Urinary bladder (tissue), 4 donors: ENCODE measurements at places on chromosomes 13 and 19.

DNA sequence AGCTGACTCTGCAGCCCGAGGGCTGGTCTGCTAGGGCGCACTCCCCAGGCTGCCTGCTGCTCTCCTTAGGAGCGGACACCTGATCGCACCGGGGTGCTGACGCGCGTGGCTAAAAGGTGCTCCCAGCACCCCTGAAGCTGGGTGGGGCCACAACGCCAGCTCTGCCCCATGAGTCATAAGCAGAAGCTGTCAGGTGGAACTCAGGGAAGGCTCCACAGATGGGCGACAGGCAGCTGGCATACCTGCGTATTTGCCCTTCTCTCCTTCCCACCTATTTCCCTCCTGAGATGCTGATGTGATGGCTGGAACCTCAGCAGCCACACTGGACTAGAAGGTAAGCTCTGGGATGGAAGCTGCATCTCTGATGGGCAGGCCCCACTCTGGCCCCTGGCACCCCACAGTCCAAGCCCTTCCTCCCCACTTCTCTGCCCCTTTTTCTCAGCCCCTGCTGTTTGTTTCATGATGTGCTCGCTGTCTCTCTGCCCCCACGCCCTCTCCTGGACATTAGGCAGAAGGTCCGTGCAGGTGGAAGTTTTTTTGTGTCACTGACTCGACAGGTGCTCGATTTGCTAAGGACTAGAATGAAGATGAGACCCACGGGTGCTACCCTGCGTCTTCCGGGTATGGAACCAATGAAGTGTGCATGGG, 30.3 kb upstream of the CACTIN start:
- no peak for DNase-seq

- DNase-seq: peak; percentile 8
Observed at GRCh38 chr13:87331178-87331577, 340.0 kb upstream of the SLITRK5 start.

DNA sequence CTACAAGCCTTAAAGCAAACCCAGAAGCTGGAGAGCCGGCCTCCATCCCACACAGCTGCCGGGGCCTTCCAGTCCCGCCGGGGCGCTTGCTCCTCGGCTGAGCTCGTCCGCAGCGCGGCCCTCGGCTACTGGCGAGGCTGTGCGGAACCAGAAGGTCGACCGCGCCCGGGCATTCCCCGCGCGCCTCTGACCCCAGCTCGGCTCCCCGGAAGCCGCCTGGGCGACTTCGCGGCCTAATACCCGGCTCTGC, 863 bp downstream of the ANKRD10 start:
- no peak for DNase-seq

- DNase-seq: peak; percentile 47
Observed at GRCh38 chr13:30421093-30422053, 920 bp upstream of the UBE2L5 start.

- no peak for DNase-seq
Observed at GRCh38 chr19:30086916-30087315, 144.9 kb downstream of the URI1 start.

- no peak for DNase-seq
Observed at GRCh38 chr13:48043789-48044503, 6.4 kb downstream of the NUDT15 start.

GRCh38 chr19:18063463-18063862, 23.3 kb downstream of the IL12RB1 start:
- no peak for DNase-seq

DNA sequence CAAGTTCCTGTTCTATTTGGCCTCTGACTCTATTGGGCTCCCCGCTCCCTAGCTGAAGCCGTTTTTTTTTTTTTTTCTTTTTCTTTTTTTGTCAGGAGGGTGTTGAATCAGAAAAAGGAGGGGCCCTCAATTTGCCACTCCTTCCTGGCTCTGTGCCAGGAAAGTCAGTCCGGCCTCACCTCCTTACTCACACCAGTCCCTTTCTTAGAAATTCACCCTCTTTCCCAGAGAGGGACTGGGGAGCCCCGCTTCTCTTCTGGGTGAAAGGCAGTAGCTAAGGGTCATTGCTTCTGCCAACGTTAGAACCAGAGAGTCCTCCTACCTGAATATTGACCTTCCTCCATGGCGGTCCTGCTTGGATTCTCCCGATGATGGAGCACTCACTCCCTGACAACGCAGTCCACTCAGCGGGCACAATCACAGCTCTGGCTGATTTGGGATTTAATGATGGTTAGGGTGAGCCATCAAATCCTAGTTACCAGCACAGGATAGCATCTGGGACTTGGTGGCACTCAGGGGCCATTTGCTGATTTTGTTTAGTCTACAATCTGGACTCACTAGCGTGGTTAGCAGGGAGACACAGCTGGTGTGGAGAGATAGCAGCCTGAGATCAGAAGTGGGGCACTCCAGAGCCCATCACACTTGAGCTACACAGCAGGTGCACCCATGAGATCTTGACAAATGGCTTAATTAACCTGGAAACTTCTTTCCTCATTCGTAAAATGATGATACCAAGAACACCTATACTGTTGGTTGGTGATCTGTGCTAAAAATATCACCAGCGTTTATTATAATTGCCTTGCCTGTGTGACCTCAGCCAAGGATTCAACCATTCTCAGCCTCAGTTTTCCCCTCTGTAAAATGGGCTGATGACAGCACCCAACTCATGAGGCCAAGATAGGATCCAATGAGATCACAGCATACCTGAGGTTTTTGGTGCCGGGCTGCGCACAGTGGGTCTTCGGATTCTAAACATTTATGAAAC, 2.2 kb downstream of the FCER2 start:
- DNase-seq: no peak

GRCh38 chr19:45816236-45817009, 1.3 kb upstream of the RSPH6A start:
- no peak for DNase-seq

- no peak for DNase-seq
Observed at GRCh38 chr19:15859187-15859586, 38.7 kb downstream of the CYP4F2 start.

- DNase-seq: no peak
Observed at GRCh38 chr13:25462301-25463125, 90.7 kb downstream of the ATP8A2 start.

DNA sequence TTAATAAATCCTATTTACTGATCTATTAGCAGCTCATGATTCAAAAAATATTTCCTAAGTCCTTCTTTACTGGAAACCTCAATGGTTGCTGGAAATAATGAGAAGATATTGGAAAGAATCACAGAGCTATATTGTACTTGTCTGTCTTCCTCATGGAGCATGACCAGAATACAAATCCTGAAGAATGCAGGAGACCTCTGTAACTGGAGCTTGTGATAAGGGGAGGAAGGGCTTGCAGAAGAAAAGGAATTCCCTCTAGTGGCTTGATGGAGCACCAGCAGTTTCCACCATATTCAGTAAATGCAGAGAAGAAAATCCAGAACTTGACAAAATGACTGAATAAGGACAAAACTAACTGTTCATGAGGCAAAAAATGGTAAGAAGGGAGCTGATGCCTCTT, 1333.1 kb downstream of the EFNB2 start:
- no peak for DNase-seq

- no peak for DNase-seq
Observed at GRCh38 chr19:23415561-23416191, 20.4 kb upstream of the ZNF91 start.

DNA sequence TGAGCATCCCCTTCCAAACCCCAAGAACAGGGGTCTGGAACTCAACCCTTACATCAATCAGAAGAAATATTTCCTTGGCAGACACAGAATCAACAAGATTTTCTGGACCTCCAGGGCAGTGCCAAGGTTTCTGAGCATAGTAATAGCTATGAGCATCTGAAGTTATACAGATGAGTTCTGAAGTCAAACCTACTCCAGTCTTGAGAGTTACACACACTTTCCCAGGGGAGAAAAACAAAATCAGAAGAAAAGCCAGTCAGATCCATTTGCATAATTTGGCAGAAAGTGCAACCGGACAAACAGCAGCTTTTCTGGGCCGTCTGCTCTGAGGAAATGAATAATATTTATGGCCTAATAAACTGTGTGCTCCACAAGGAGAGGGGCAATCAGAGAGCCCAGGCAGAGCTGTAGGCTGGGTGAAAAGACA, 93.1 kb downstream of the KL start:
- DNase-seq: no peak

DNA sequence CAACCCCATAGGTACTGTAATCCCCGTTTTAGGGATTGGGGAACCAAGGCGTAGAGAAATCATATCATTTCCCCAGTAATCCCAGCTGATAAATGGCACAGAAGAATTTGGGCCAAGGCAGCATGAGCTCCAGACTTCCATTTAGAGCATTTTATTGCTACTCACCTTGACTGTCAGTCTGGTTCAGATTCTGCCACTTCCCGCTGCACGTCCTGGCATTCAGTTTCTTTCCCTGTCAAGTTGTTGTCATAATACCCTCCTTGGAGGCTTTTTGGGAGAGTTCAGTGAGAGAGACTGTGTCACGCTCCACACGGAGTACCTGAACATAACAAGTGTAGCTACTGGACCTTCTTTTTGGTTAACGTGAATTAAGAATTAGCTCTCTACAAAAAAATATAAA, 7.5 kb upstream of the C1QTNF9 start:
- no peak for DNase-seq

GRCh38 chr13:93758575-93758974, 532.0 kb downstream of the GPC6 start:
- DNase-seq: no peak

- DNase-seq: no peak
Observed at GRCh38 chr13:79973533-79973963, 367.4 kb downstream of the SPRY2 start.

GRCh38 chr19:54271106-54271505, 9.8 kb downstream of the LILRB2 start:
- DNase-seq: no peak

DNA sequence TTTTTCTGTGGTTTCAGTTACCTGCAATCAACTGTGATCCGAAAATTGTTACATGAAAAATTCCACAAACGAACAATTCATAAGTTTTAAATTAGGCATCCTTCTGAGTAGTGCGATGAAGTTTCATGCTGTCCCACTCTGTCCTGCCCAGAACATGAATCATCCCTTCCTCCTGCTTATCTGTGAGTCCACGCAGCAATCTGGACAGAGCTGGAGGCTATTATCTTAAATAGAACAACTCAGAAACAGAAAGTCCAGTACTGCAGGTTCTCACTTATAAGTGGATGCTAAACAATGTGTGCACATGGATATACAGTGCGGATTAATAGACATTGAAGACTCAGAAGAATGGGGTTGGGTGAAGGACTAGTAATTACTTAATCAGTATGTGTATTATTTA, 583.7 kb upstream of the SPRY2 start:
- no peak for DNase-seq

DNA sequence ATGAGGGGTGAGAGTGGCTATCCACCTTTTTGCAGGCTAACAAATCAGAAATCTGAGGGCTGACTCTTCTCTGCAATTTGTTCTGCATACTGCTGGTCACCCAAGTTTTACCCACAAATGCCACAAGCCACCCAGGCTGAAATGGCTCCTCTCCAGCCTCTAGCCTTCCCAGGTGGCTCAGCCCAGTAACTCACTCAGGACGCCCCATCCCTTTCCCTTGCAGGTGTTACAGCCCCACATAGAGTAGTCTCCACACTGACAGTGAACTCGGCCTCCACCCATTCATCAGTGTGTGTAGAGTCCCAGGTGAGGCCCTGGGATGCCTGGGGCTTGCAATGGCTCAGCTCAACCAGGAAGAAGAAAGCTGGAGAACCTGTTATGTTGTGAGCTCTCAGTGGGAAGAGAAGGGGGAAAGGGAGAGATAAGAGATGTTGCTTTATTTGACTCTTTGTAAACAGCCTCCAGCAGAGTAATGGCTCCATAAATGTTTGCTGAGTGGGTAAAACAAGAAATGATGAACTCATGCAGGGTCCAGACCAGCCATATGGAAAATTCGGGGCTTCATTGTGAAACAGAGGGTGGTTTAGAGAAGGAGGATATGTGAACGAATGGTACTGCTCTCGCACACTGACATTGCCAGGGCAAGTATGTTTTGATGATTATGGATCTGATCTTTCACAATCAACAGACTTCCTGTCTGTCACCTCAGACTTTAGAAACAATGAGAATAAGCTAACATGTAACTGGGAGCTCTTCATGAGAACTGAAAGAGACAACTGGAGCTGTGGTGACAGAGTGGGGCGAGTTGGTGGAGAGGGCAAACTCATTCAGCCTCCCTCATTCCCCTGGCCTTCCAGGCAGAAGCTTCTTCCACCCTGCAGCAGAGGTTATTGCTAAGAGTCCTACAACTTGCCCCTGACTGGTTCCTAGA, 74.2 kb upstream of the RFC3 start:
- no peak for DNase-seq

DNA sequence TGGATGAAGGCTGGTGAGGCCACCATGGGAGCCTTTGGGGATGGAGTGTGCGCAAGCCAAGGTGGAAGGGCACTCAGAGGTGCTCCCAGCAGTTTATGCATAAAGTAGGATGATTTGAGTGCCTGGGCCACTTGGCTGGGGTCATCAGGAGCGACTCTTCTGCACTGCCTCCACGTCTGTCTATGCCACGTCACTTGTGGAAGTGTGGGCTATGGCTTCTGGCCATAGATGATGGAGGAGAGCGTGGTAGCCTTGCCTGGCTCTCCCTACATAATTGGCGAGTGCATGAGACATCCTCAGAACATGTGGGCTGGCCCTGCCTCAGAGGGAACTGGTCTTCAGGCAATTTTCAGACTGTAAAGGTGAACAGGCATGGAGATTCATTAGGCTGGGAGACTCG, 182.9 kb downstream of the TEX29 start:
- no peak for DNase-seq

- DNase-seq: no peak
Observed at GRCh38 chr13:113374511-113375175, 10.7 kb upstream of the GRTP1 start.

- DNase-seq: no peak
Observed at GRCh38 chr19:53971673-53972072, 8.9 kb downstream of the CACNG8 start.

GRCh38 chr13:75326173-75327134, 155.5 kb downstream of the TBC1D4 start:
- no peak for DNase-seq

GRCh38 chr19:4361152-4362046, 18.0 kb downstream of the MPND start:
- DNase-seq: no peak

- DNase-seq: no peak
Observed at GRCh38 chr13:36819739-36820090, 693 bp downstream of the RFXAP start.

GRCh38 chr13:48564056-48564455, 31.2 kb upstream of the RCBTB2 start:
- no peak for DNase-seq

DNA sequence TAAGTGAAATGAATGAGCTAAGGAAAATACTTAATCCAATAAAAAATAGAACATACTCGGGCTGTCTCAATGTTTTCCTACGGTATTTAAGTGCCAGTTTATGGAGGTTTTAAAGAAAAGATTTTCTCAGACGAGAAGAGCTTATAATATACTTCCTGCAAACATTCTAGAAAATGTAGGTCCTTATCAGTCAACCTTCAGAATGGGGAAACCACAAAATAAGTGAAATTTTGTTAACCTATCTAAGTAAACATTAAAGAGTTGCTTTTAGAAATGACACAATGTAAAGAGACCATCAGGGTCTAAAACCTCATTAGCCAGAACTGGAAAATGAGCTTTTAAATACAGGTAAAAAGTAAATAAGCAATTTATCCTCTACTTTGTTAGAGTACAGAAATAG, 12.1 kb downstream of the MIR17HG start:
- no peak for DNase-seq
